ENCODE measurements at places on chromosomes 2 and 18.

DNA sequence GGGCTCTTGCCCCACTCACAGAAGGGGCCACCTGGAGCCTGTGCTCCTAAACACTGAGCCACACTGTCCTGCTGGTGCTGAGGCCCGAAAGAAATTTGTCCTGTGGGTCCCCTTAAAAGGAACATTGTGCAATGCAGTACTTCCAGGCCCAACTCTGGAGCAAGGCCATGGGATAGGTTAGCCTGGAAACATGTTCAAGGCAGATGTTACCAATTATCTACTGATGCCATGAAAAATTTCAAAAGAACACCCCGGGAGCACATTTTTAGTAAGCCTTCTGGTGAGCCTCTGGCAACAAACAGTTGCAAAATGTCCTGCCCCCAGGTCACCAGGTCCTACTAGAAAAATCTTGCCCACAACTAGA, 12.3 kb upstream of the PTMA start:
- DNase-seq = no peak

- DNase-seq = no peak
Measured at GRCh38 chr18:78168526-78168925, 811.1 kb upstream of the SALL3 start.

- DNase-seq = no peak
Measured at GRCh38 chr2:240687741-240688552, 3.7 kb upstream of the AQP12A start.

- DNase-seq = peak; percentile 15
Measured at GRCh38 chr18:27298214-27298804, 113.2 kb upstream of the CHST9 start.

DNA sequence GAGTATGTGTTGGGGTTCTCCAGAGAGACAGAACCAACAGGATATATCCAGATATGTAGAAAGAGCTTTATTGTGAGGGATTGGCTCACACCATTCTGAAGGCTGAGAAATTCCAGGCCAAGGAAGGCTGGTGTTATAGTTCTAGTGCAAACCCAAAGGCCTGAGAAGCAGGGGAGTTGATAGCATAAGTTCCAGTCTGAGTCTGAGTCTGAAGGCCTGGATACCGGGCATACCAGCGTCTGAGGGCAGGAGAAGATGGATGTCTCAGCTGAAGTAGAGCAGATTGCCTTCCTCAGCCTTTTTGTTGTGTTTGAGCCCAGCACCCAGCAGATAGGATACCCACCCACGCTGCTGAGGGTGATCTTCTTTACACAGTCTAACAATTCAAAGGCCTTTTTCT, 211.7 kb upstream of the RASGRP3 start:
- DNase-seq = no peak

DNA sequence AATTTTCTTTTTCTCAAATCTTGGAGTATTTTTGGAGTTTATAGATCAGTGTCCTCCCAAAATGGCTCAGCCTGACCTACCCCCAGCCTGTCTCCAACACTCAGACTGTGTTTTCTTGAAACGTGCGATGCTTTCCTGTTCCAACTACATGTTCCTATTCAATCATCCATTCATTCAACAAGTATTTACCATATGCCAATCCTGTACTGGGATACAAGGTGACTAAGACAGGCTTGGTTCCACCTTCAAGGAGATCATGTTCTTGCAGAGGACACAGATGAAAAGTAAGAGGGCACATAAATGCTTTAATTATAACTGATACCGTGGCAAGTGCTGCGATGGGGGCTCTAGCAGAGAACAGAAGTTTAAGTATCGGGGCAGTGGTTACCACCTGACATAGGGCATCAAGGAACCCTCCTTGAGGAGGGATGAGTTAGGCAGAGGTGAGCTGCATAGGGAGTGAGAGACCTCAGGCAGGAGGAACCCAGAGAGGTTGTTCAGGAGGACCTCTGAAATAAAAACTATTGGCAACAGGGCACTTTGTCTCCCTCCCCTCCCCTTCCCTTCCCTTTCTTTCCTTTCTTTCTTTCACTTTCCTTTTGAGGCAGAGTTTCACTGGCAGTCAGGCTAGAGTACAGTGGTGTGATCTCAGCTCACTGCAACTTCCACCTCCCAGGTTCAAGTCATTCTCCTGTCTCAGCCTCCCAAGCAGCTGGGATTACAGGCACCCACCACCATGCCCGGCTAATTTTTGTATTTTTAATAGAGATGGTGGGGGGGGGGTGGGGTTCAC, 469.0 kb downstream of the EPHA4 start:
- DNase-seq = no peak

DNA sequence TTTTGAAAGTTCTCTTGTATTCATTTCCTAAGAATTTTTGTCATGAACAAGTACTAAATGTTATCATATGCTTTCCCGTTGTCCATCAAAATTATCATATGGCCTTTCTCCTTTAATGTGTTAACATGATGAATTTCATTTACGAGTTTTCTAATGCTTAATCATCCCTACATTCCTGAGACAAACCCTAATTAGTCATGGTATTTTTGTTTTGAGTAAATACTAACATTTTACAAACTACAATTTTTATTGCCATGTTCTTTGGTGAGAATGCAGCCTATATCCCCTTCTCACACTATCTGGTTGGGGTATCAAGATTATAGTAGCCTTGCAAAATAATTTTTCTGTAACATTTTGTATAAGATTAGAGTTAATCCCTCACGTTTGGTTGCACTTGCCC, 14.5 kb downstream of the SMAD2 start:
- DNase-seq = no peak

DNA sequence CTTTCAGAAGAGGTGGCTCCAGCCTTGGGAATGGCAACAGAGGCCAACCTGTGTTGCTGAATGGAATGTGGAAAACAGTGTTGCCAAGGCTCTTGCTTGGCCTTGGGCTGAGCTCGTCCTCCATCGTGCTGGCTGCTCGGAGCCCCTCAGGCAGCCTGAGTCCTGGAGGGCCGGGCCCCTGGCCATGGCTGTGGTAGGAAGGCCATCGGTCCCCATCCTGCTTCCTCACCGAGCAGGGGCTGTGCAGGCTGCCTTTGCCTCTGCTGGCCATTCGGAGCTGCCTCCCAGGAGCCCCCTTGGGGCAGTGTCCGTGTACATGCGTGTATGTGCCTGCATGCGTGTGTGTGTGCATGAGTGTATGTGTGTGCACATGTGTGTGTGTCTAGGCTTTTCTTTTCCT, 178.2 kb downstream of the KLHL29 start:
- no peak for DNase-seq

GRCh38 chr2:20008703-20009102, 3.8 kb downstream of the MATN3 start:
- no peak for DNase-seq

GRCh38 chr2:100588071-100588786, 25.4 kb downstream of the PDCL3 start:
- no peak for DNase-seq

GRCh38 chr2:182616471-182617393, 99.3 kb upstream of the DNAJC10 start:
- no peak for DNase-seq

DNA sequence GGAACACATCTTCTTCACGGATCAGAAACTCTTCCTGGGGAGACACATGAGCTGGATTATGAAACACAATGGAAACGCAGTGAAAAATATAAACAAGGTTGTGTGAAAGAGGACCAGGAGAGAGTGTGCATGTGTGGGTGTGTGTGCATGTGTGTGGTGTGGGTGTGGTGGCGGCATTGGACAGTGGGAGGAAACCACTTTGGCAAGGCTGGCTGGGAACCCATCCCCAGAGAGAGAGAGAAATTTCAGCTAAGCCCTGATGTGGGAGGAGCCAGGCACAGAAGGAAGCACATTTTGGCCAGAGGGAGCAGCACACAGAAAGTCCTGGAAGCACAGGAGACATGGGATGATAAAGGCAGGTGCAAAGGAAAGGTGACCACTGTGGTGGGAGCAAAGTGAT, 147.6 kb upstream of the COPS8 start:
- peak; percentile 6 for DNase-seq

DNA sequence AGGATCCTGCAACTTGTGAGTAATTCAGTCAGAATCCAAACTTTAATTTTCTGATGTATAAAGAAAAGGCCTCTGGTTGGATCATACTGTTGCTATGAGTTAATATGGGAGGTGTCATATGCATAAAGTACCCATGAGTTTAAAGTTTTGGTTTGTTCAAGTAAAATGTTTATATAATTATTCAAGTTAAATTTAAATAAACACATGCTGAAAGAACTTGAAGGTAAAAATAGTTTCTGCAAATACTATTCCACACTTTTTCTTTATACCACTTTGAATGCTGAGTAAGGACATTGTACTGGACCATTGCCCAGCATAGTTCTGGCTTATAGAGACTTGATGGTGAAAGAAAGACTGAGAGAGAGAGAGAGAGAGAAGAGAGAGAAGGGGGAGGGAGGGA, 30.7 kb downstream of the PKP4 start:
- no peak for DNase-seq

- no peak for DNase-seq
Measured at GRCh38 chr2:19691892-19692291, 209.9 kb downstream of the TTC32 start.

DNA sequence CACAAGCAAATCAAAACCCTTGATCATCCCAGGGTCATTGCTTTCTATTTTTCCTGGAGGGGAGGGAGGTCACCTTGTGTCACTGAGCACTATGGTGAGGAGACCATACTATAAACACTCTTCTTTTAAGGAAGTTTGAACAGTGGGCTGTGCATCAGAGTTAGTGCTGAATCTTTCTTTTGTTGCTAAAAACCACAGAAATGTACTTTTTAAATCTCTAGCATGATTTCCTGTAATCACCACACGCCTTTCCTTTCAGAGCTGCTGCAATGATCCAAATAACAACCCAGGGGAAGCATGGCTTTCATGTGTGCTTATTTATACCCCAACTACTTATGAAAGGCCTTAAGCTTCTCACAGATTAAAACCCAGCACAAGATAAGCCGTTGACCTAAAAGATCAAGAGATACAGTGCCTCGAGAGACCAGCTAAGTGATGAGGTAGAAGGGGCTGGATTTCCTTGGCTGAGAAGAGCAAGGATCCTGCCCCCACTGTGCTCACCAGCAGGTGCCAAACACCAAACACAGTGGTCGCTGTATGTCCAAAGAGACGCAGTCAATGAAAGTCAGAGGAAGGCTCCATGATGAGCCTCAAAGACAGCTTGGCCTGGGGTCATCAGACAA, 34.7 kb downstream of the TRABD2A start:
- peak; percentile 83 for DNase-seq

DNA sequence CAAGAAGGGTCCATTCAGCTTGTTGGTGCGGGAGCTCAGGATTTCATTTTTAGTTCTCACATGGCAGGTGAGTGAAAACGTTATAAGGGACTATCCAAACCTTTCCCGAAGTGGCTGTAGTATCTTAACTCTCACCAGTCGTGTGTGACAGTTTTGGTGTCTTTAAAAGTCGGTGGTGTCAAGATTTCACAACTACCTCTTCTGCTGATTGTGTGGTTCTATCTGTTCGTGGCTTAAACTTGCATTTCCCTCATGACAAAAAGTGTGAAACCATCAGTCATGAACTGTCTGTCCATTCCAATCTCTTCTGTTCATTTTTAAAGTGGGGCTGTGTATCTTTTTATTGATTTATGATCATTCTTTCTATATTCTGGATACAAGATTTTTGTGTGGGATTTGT, 3.8 kb upstream of the AQP12B start:
- DNase-seq = no peak

GRCh38 chr18:78995740-78996395, 16.2 kb downstream of the SALL3 start:
- no peak for DNase-seq

GRCh38 chr2:38716185-38716584, 35.0 kb downstream of the SRSF7 start:
- DNase-seq = no peak

DNA sequence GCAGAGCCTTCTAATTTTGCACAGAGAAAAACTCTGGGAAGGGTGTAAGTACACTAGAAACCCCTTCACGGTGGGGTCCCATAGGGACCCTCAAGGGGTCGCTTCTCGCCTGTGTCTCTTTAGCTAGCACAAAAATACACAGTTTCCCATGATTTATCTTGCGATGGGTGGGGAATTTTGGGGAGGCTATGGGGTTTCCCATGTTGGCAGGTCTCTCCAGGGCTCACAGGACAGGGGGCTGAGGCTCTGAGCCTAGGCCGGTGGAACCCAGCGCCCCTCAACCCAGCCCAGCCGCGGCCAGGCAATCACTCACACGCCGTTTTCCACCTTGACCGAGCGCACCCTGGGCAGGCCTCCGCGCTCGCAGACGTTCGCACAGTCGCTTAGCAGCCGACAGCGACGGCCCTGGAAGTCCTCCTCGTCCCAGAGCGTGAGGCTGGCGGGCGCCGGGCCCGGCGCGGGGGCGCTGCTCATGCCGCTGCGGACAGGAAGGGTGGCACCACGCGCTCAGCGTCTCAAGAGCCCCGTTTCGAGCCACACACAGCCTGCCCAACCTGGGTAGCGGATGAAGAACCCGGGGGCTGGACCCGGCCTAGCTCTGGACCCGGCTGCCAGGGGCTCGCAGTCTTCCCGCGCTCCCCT, 398 bp downstream of the CRYBA2 start:
- no peak for DNase-seq

GRCh38 chr2:120680136-120680761, 55.4 kb upstream of the GLI2 start:
- peak; percentile 90 for DNase-seq

- DNase-seq = peak; percentile 44
Measured at GRCh38 chr18:50721006-50721405, 98.8 kb downstream of the MRO start.

- DNase-seq = no peak
Measured at GRCh38 chr2:219120082-219120481, 40.5 kb downstream of the NHEJ1 start.

DNA sequence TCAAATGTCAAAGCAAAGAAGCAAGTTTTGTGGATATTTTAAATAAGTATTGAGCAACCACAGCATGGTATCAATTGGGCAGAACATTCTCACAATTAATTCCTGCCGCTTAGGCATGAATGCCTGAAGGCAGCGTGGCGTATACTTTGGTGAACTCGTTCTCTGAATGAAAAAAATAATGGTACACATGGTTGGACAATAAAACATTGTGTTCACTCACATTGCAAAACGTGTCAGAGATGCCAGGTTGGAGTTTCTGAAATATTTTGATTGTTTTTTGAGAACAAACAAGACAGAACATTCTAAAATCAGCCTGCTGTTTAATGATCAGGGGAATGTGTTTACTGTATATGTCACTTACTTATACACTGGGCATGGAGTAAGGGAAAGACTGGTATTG, 254.2 kb downstream of the CDH2 start:
- DNase-seq = no peak
